Small intestine (tissue), 16 donors: ENCODE measurements at places on chromosomes 12 and 14. TPM values are rescaled to one million over a fixed set of nuclear protein-coding genes. Genes with fewer than 3 reads are reported as not detected.
A peak's percentile ranks its signal among the peaks of the same experiment; 100 is the strongest.

DNA sequence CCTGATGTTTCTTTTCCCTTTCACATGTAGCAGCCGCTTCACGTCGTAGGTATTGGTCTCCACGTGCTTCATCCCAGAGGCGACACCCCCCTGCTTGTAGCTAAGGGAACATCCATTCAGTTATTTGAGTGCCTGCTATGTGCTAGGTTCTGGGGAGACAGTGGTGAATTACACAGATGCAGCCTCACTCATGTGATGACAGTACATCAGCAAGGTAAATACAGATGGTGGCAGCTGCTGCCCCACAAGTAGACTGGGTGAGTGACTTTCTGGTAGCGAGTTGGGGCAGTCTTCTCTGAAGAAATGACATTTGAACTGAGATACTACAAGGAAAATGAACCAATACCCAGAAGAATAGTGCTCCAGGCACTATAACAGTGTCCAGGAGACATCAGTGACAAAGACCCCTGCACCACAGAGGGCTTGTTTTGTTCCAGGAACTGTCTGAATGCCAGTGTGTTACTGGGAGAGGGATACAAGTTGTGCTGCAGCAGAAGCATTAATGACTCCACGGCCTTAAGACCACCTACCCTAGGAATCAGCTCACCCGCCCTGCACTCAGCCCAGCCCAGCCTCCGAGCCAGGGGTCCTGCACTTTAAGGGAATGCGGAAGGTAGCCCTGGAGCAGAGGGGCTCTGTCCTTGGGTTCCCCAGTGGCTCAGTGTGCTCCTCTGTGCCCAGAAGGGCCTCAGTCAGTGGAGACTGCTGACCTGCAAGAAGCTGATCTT is 7.3 kb downstream of the AVIL start:
- H3K4me1 ChIP-seq: no peaks in the 10 kb centered on the region
- no peak for DNase-seq
- H3K27ac ChIP-seq: no peak overlapping the region

DNA sequence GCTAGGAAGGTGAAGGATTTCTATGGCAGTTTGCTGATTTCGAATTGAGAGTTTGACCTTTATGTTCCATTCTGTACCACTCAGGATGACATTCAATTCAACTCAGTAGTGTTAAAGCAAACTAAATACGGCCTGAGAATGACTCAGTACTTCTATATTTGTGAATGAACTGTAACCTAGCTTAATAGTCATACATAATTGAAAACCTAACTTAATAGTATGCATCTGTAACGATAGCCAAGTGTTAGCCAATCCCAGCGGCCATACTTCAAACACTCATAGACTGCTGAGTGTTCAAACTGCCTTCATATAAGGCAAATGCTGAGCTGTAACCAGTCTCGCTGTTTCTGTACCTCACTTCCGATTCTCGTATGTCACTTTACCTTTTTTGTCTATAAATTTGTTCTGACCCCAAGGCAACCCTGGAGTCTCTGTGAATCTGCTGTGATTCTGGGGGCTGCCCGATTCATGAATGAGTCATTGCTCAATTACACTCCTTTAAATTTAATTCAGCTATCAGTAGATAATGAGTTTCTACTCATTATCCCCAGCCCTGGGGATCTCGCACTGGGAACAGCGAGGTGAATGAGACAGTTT is 98.5 kb upstream of the SLC24A4 start:
- H3K27ac ChIP-seq: no peak overlapping the region
- no peaks in the 10 kb centered on the region for H3K36me3 ChIP-seq
- no peak overlapping the region for H3K4me3 ChIP-seq
- no peak for DNase-seq
- H3K4me1 ChIP-seq: no peaks in the 10 kb centered on the region

CLEC9A gene
- polyA plus RNA-seq: not detected

PLEKHD1 gene
- polyA plus RNA-seq: not detected

DNA sequence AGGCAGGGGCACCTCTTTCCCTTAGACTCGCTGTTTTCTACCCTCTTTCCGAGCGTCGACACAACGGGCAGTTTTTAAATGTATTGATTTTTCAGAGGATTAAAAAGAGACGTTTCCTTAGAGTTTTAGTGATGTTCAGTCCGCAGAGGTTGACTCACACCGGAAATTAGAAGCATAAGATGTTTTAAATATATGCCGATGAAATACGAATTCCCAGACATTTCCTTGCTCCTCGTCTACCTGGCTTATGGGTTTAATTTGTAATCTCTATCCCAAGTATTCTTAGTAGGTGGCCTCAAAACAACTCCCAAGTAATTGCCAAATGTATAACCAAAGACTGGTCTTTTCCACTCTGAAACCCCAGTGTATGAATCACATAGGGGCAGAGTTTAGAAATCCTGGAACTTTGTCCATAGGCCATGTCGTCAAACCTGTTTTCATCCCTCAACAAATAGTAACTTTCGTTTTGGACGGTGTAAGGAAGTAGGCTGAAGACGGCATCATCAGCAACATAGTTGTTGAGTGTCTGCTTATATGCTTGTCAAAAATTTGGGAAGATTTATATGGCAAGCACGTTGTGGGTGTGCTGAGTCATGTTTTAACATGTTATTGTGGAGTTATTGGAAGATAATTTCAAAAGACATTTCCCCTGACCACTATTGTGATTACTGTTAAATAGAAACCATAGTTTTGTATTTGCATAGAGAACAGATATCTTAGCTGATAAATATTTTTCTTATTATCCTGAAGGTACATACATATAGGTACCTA is 824 bp downstream of the TBK1 start:
- peaks cover 13% of the 10 kb centered on the region for H3K4me1 ChIP-seq
- peak; percentile 89 for DNase-seq
- no peaks in the 10 kb centered on the region for H3K27me3 ChIP-seq
- H3K27ac ChIP-seq: peak overlapping the region; percentile 87

GRCh38 chr14:65239938-65240296 is 137.6 kb upstream of the MAX start:
- no peak for DNase-seq
- no peak overlapping the region for H3K4me3 ChIP-seq
- H3K36me3 ChIP-seq: no peaks in the 10 kb centered on the region
- H3K4me1 ChIP-seq: peaks cover 8% of the 10 kb centered on the region
- H3K27ac ChIP-seq: peak overlapping the region; percentile 82

FERMT2 gene
- polyA plus RNA-seq: 18.5 TPM

DNA sequence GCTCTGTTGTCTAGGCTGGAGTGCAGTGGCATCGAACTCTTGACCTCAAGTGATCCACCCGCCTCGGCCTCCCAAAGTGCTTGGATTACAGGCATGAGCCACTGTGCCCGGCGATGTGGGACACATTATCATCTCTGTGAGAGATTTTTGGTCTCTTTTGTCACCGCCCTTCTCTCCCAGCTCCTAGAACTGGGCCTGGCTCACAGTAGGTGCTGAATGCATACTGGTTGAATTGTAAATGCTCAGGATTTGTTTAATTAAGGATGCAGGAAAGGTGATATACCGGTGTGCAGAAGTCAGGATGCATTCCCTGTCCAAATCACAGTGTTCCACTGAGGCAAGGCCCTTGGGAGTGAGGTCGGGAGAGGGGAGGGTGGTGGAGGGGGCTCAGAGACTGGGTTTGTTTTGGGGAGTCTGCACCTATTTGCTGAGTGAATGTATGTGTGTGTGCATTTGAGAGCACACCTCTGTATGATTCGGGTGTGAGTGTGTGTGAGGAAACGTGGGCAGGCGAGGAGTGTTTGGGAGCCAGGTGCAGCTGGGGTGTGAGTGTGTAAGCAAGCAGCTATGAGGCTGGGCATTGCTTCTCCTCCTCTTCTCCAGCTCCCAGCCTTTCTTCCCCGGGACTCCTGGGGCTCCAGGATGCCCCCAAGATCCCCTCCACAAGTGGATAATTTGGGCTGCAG is 1.0 kb upstream of the KRT18 start:
- no peaks in the 10 kb centered on the region for H3K36me3 ChIP-seq
- H3K4me3 ChIP-seq: no peak overlapping the region
- H3K27ac ChIP-seq: peak overlapping the region; percentile 42
- peaks cover 71% of the 10 kb centered on the region for H3K4me1 ChIP-seq
- peak; percentile 32 for DNase-seq

EIF2S3B gene
- polyA plus RNA-seq: 4.0 TPM

- no peaks in the 10 kb centered on the region for H3K4me1 ChIP-seq
- H3K27me3 ChIP-seq: no peaks in the 10 kb centered on the region
- DNase-seq: peak; percentile 11
- no peaks in the 10 kb centered on the region for H3K36me3 ChIP-seq
- no peak overlapping the region for H3K4me3 ChIP-seq
Measured at GRCh38 chr12:80187660-80188090, 88.3 kb downstream of the OTOGL start.

DNA sequence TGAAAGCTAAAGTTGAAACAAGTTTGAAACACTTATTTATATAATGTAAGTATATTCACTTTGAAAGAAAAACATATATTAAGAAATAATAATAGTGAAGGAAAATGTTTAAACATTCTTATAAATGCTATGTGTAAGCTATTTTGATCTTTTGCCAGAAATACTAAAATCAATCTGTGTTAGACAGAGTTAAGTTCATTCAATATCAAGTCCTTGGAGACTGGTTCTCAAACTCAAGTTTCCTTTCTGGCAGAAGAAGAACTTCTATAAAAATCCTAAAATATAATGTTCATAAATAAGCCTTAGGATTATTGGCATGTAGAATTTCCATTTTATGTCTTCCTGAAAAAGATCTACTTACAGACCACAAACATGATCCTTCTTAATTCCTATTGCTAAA is 45.3 kb downstream of the TAOK3 start:
- H3K27me3 ChIP-seq: no peaks in the 10 kb centered on the region
- DNase-seq: no peak
- H3K36me3 ChIP-seq: no peaks in the 10 kb centered on the region
- no peaks in the 10 kb centered on the region for H3K4me1 ChIP-seq
- H3K4me3 ChIP-seq: no peak overlapping the region

- H3K27me3 ChIP-seq: no peaks in the 10 kb centered on the region
- peak; percentile 59 for DNase-seq
- H3K36me3 ChIP-seq: no peaks in the 10 kb centered on the region
- no peak overlapping the region for H3K27ac ChIP-seq
Measured at GRCh38 chr12:62438098-62438692, 28.4 kb upstream of the MON2 start.

- peak overlapping the region; percentile 70 for H3K27ac ChIP-seq
- no peaks in the 10 kb centered on the region for H3K27me3 ChIP-seq
- peaks cover 11% of the 10 kb centered on the region for H3K4me1 ChIP-seq
- H3K4me3 ChIP-seq: no peak overlapping the region
- H3K36me3 ChIP-seq: no peaks in the 10 kb centered on the region
- DNase-seq: peak; percentile 60
Measured at GRCh38 chr14:29607169-29607568, 320.5 kb downstream of the PRKD1 start.

NACA gene
- polyA plus RNA-seq: 1,944 TPM

- no peak overlapping the region for H3K27ac ChIP-seq
- DNase-seq: no peak
- H3K4me3 ChIP-seq: no peak overlapping the region
- H3K4me1 ChIP-seq: no peaks in the 10 kb centered on the region
- no peaks in the 10 kb centered on the region for H3K36me3 ChIP-seq
Measured at GRCh38 chr12:94372461-94372860, 87.2 kb downstream of the CEP83 start.

DNA sequence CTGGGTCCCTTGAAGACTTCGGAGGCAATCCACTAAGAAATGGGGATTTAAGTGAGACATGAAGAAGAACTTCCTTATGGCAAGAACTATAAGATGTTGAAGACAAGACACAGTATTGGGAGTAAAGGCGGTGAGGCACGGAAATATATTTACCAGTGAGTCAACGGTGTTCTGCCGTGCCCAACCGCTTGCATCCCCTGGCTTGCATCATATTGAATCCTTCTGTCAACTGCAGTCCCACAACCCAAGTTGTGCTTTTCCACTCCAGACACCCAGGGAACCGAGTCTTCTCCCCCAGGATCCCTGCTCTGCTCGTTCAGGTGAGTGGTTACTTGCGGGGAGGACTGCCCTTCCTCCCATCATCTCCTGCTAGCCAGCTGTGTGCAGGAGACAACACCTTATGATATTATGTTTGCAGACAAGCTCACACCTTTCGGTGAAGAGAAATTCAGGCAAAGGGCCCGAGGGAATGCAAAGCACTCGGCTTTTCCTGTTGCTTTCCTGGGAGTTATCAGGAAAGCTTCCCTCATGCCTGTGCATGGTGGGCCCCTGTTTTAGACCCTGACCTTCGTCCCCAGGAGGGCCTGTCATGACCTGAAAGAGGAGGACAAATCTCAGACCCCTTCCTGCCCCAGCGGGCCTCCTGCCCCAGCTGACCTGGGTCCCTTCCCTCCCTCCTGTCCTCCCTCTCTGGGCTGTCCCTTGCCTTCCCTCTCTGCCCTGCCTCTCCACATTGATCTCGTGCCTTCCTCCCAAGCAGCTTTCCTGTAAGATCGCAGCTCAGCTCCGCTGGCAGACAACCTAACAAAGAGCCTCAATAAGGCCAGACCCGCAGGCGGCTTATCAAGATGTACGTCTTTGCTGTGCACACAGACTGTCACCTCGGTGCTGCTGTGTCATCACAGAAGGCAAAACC is 4.3 kb upstream of the LRTM2 start:
- no peaks in the 10 kb centered on the region for H3K36me3 ChIP-seq
- no peak for DNase-seq
- no peak overlapping the region for H3K4me3 ChIP-seq
- H3K27me3 ChIP-seq: peaks cover 10% of the 10 kb centered on the region

- H3K27ac ChIP-seq: no peak overlapping the region
- DNase-seq: no peak
- H3K4me3 ChIP-seq: no peak overlapping the region
- H3K36me3 ChIP-seq: peaks cover 8% of the 10 kb centered on the region
Measured at GRCh38 chr12:62767496-62767895, 167.5 kb downstream of the PPM1H start.

DNA sequence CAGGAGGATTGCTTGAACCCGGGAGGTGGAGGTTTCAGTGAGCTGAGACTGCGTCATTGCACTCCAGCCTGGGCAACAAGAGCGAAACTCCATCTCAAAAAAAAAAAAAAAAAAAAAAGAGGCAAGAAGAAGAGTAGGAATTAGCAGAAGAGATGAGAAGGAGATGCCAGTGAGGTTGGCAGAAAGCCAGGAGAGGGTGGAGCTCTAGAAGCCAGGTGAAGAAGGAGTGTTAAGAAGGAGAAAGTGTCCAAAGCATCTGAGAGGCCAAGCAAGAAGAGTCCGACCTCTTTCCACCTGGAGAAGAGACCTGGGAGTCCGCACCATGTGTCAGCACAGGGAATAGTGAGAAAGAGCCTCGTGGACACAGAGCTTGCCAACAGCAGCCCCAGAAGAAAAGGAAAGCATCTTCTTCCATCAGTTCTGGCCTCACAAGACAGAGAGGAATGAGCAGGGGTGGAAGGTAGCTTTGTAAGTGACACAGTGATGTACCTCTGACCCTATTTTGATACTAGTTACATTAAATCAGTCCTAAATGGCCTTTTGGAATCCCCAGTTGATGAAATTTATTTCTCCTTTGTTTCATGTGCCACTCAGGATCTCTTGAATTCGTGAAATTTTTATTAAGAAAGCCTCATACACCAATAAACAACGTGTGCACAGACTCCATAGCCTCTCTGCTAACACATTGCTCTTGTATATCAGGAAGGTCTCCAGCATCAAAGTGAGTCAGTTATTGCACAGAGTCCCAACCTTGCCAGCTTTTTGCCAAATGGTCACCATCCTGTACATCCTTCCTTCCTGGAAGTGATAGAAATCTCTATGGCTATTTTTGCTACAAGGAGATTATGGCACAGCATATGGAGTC is 70.6 kb downstream of the SAMD4A start:
- H3K4me1 ChIP-seq: no peaks in the 10 kb centered on the region
- H3K27ac ChIP-seq: no peak overlapping the region
- no peaks in the 10 kb centered on the region for H3K27me3 ChIP-seq
- DNase-seq: peak; percentile 19
- H3K4me3 ChIP-seq: no peak overlapping the region
